Activated CD8-positive, alpha-beta memory T cell treated with anti-CD3 and anti-CD28 coated beads for 4 hours (primary cell): ENCODE measurements at places on chromosomes 1 and 21.

GRCh38 chr1:110319332-110320167, 19.6 kb upstream of the RBM15 start:
- DNase-seq: no peak

- no peak for DNase-seq
Measured at GRCh38 chr1:208531003-208531750, 287.0 kb upstream of the PLXNA2 start.

DNA sequence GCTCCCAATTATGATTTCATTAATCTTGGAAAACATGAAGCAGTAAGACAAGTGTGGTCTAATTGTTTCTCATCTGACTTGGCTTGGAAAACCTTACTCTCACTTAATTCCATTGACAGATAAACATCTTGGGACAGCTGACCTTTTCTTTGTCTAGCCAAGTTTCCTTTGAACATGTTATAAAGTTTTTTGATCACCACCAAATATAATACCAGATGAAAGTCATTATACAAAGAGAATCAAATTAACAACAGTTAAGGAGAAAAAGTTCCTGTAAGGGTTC, 50.2 kb downstream of the ALG14 start:
- DNase-seq: no peak

GRCh38 chr1:241225741-241226140, 131.3 kb downstream of the RGS7 start:
- no peak for DNase-seq

DNA sequence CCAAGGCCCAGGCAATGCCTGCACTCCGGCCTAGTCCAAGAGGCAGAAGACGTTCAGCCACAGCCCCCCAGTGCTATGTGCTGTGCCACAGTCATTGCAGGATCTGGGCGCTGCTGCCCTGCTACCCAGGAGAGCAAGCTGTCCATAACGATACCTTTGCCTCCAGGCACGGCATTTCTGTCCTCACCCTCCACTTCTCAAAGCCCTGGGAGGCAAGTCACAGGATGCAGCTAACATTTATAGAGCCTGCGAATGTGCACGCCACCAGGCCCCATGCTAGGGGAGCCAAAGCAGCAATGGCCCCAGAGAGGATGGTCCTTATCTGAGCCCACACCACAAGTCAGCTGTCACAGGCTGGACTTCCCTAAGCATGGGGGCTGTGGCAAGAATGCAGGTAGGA, 13.8 kb downstream of the LRP8 start:
- no peak for DNase-seq

GRCh38 chr1:226678251-226678650, 60.8 kb downstream of the ITPKB start:
- no peak for DNase-seq

- no peak for DNase-seq
Measured at GRCh38 chr1:88990426-88990825, 2.0 kb downstream of the KYAT3 start.

DNA sequence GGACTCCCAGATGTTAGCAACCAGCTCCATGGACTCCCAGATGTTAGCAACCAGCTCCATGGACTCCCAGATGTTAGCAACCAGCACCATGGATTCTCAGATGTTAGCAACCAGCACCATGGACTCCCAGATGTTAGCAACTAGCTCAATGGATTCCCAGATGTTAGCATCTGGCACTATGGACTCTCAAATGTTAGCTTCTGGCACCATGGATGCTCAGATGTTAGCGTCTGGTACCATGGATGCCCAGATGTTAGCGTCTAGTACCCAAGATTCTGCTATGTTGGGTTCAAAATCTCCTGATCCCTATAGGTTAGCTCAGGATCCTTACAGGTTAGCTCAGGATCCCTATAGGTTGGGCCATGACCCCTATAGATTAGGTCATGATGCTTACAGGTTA, 8.8 kb downstream of the SON start:
- no peak for DNase-seq

- no peak for DNase-seq
Measured at GRCh38 chr1:233544304-233544703, 69.6 kb upstream of the KCNK1 start.

DNA sequence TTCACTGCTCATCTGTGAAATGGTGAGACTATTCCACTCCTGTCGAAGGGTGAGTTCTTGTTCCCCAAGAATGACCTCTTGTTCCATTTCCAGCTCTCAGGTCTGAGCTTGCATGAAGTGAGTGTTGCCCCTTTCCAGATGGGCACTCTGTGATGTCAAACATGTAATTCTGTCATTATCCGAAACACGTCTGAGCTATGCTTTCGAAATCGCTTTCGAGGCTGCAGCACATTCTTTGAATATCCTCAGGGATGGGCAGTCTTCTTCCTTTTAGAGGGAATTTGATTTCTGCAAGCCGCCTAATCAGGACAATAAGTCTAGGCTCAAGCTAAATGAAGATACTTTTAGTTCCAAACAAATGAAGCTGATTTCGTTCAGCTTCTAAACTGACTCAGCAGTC, 15.1 kb downstream of the NFASC start:
- no peak for DNase-seq

- DNase-seq: no peak
Measured at GRCh38 chr1:83897516-83897915, 101.4 kb downstream of the TTLL7 start.

DNA sequence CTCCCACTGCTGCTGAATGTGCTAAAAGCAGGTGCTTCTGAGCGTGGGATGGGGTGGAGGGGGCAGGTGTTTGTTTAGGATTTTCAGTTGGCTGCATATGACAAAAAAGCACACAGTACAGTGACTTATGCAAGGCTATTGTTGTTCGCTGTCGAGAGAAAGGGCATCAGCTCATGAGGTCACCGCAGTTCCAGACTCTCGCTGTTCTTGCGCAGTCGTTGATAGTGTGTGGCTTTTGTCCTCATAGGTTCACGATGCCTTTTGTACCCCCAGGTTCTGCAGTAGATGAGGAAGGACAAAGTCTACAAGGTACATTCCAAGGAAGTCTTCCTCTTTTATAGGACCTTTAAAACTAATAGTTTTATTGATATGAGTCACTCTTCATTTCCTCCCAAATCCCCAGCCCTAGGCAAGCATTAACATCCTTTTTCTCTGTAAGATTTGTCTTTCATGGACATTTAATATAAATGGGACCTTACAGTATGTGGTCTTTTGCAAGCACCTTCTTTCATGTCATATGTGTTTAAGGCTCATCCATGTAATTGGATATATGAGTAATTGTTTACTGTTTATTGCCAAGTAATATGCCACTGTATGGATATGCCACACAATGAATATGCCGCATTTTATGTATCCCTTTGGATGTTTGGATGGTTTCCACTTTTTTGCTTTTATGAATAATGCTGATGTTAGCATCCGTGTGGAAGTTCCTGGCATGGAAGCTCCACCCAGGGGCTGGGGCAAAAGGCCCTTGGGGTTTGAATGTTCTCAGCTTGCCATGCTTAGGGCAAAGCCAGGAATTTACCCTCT, 14.5 kb upstream of the NLRP3 start:
- no peak for DNase-seq

DNA sequence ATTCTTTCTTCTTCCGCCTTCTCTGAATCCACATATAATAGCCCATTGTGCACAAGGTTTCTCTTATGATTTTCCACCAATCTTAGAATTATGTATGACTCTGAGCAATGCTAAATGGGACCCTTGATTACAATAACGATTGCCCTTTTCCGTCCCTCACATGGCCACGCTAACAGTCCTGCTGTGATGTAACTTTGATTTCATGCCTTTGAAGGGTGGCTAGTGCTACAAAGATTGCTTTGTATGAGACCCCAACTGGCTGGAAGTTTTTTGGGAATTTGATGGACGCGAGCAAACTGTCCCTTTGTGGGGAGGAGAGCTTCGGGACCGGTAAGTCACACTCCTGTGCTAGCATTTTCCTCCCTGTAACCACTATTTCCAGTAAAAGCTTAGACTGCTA, 45.3 kb downstream of the PGM1 start:
- DNase-seq: no peak

DNA sequence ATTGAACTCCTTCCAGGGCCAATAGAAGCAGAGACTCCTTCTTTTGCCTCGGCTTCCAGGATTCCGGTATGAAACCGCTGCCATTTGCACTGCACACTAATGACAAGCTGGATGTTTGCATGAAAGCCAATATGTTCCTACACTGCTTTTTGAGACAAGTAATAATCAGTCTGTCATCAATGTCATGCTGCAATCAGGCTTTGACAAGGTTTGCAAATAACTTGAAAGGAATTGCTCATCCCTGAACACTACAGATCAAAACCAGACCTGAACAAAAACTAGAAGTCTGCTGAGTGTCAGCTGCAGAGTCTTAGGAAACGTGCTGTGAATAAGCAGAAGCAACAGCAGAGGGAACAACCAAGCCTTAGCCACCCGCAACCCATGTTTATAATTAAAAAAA, 720.7 kb upstream of the CXADR start:
- no peak for DNase-seq
